CD4-positive, alpha-beta T cell treated with Interleukin-6 at 100 ng/mL for 8 hours (primary cell): ENCODE measurements at places on chromosomes 6 and 20.

GRCh38 chr20:59598625-59599310 lies 5.6 kb upstream of the PHACTR3 start:
- DNase-seq: no peak

DNA sequence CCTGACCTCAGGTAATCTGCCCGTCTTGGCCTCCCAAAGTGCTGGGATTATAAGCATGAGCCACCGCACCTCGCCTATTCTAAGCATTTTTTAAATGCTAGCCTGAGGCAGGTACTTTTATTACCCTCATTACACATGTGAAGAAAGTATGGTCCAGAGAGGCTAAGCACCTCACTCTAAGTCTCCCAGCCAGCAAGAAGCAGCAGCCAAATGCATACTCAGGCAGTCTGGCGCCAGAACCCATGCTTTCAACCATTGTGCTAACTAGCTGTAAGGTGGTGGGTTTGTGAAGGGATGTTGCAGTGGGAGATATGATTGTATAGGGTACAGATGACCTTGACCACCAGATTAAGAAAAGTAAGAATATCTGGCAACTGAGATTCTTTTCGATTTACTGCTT lies 26.1 kb upstream of the RIPOR2 start:
- DNase-seq: no peak

DNA sequence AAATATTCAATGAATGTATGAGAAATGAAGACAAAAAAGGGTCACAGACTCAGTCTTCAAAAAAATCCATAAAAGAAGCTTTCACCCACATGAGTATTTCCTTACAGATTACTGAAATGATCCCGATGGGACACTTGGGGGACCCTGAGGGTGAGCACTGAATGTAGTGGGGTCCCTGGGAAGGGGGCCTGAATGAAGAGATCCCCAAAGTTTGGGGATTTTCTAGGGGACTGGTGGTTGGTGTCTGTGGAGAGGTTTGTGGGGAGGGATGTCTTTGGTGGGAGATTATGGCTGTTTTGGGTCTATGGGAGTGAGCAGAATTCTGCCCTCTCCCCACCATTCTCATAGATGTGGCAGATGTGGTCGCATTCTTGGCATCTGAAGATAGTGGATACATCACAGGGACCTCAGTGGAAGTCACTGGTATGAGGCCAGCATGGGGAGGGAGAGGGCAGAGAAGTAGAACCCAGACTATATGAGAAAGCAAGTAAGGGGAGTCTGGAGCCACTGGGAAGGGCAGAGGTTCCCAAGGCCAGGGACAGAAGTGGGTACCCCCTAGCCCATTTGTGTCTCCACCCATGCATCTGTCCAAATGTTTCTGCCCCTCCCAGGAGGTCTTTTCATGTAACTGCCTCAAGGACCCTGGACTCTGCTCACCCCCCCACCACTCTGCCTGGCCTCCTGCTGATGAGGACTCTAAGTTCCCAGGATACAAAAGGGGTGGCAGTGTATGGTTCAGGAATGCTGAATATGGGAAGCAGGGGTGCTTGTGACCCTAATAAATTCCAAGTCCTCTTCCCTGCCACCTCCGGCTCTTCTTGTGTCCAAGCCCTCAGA lies 1.8 kb downstream of the HSD17B8 start:
- DNase-seq: no peak

GRCh38 chr6:87197547-87197946 lies 42.2 kb downstream of the ZNF292 start:
- no peak for DNase-seq

- no peak for DNase-seq
These were observed 846 bp downstream of the ZSCAN31 start for GRCh38 chr6:28335040-28335563.

- DNase-seq: no peak
These were observed 373.5 kb downstream of the TBC1D32 start for GRCh38 chr6:120960761-120961160.

GRCh38 chr6:157715728-157716164 lies 107.3 kb upstream of the SNX9 start:
- DNase-seq: no peak

DNA sequence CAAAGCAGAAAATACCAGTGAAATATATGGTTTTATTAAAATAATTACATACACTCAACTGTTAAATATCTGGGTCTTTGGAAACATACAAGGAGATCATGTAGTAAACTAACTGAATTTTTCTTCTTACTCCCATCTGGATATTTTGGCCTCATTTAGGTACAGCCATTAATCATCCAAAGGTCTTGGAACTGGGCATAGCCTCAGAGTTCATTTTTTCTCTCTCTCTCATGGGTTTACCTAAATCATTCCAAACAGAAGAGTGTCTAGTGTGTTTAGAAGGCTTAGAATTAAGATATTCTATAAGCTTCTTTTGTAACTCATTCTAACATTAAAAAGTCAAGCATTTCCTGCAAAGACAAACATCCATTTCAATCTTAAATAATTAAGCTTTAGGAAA lies 79.4 kb downstream of the HMGCLL1 start:
- DNase-seq: no peak

GRCh38 chr6:24205020-24205492 lies 79.0 kb downstream of the NRSN1 start:
- DNase-seq: peak; percentile 3

- DNase-seq: no peak
These were observed 36.5 kb downstream of the CDH26 start for GRCh38 chr20:59994697-59995122.

DNA sequence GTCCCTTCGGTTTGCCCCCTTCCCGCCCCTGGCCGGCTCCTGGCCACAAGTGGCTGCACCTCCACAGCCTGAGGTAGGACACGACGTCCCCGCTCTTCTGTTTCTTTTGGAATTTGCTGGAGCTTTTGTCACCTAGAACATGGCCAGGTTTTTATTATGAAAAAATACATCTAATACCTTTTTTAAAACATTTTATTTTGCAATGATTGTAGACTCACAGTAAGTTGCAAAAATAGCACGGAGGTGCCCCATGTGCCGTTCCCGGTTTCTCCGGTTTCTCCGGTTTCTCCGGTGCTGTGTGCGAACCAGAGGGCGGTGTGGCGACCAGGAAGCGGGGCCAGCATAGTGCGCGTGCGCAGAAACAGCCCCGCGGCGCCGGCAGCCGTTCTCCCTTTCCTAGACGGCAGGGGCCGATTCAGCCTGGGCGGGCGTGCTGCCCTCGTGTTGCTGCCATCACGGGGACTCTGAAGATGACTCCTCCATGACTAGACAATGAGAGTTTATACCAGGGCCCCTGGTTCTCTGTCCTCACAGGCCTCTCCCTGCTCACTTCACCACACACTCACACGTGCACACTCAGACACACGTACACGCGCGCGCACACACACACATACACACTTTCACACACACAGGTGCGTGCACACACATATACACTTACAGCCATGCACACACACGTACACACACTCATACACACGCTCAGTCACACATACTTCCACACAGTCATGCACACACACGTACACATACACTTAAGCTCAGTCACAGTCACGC lies 102.1 kb downstream of the TMEM242 start:
- DNase-seq: peak; percentile 79

- no peak for DNase-seq
These were observed 75.4 kb upstream of the ZNF217 start for GRCh38 chr20:53668992-53669391.

DNA sequence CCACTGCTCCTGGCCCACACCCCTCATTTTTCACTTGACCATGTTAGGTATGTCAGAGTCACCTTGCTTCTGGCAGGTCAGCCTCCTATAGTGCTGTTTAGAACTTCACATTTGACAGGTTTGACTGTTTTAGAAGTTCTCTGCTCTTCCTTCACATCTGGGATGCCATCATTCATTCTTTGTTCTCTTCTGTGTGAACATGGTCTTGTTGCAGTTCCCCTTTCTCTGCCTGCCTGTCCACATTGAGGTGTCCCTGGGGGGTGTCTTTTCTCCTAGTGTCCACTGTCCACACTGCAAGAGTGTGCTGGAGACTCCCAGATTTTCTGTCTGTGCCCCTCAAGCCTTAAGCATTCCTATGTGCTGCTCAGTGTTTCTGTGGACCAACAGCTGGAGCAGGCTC lies 89.5 kb downstream of the JARID2 start:
- DNase-seq: no peak

DNA sequence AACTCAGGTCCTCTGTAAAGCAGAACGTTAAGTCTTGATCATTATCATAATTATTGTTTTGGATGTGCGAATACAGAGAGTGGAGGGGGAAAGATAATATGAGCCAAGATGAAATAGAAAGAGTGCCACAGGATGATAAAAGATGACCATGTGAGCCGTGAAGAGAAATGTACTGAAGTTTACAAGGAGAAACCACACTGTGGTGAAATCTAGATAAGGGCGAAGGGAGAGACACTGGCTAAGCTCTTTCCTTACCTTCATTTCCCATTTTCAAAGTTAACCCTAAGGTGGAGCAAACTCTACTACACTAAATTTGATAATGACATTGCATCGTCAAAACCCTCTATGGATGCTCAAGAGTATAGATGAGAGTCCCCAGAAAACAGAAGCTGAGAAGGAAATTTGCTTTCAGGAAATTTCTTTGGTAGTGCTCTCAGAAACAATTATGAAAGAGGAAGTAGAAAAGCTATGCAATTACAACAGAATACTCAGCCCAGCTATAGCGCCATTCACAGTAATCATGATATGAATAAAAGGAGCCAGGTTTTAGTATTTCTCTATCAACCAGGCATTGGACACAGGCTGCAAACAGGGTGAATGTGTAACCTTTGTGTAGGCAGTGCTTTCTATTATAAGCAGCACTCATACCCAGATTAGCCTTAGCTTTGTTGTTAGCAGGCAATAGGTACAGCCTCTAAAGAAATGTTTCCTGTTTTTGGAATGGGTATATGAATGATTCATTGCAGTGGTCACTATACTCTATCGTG lies 1080.7 kb downstream of the GRIK2 start:
- no peak for DNase-seq

DNA sequence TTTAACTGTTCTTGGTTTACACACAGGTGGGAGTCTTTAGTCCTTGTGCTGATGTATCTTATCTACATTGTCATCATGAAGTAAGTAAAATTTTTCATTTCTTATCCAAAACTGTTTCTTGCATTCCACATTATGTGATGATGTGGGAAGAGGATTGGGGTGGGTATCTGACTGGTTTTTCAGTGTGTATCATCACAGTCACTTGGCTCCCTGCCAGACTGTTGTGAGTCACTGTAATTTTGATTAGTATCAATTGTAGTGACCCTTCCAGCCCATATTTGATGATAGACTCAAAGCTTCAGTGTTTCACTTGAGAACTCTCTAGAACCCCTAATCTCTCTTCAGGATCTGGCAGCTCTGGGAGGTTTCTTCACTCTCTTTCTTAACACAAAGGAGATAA lies 84.5 kb upstream of the RIN2 start:
- DNase-seq: no peak

GRCh38 chr6:13655700-13656099 lies 40.6 kb downstream of the NOL7 start:
- DNase-seq: no peak

DNA sequence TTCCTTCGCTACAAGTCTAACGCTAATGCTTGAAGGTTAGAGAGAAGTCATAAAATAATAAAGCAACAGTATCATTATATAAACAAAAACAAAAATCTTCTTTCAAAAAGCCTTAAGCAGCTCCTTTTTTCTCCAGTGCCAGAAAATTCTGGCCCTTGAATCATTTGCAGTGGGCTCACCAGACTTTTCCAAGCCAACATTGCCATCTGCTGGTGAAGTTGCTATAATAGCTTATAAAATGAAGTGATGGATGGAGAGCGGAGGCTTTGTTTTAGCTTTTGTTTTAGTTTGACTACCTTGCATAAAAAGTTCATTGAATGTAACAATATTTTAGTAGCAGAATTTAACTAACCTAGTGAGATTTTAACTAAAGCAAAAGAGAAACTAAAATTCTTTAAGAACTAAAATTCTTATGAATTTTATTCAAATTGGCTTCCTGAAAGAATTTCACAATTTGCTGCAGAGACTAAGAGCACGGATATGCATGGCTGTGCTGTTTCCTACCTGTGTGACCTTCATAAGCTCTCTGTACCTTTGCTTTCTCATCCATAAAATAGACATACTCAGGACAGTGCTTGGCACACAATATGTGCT lies 44.8 kb upstream of the SLC2A12 start:
- peak; percentile 57 for DNase-seq

DNA sequence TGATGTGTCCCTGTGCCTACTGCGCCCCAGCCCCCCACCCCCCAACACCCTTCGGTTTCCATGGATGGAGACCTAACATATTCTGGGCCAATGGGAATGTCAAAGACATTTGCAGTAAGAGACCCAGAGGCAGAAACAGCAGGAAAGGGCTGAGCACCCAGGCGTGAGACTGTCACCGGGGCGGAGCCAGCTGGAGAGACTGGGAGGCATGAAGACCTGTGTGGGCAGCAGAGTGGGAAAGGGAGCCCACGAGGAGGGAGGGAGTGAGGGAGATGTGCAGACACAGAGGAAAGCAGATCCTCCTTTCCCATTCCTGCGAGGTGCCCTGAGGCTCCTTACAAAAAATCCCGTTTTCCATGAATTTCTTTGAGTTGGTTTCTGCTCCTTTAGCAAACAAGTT lies 150.2 kb downstream of the FOXC1 start:
- no peak for DNase-seq

GRCh38 chr6:124356276-124356810 lies 552.7 kb downstream of the NKAIN2 start:
- DNase-seq: no peak
